ENCODE measurements at places on chromosomes 6 and 20.

GRCh38 chr6:125871365-125871764 is 80.6 kb downstream of the NCOA7 start:
- no peak for DNase-seq

GRCh38 chr6:108763931-108764579 is 84.2 kb upstream of the ARMC2 start:
- no peak for DNase-seq

DNA sequence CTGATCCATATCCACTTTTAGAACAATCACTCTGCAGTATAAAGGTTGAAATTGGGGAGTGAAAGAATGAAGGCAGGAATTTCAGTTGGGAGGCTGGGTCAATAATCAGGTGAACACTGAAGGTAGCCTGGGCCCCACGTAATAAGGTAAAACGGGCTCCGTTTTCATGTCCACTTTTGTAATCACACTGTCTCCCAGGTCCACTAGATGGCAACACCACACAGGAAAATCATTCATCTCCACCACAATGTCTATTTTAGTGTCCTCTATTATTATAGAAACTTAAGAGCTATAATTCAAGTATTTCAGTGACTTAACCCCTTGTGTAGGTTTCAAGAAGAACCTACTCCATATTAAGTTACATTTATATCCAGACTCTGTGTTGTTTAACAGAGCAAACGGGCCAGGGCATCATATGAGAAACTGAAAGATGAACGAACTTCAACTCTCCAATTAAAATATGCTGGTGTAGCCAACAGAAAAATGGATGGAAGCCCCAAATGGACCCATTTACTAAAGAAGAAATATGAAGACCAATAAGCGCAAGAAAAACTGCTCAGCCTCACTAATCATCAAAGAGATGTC is 45.9 kb upstream of the MC3R start:
- DNase-seq: no peak

DNA sequence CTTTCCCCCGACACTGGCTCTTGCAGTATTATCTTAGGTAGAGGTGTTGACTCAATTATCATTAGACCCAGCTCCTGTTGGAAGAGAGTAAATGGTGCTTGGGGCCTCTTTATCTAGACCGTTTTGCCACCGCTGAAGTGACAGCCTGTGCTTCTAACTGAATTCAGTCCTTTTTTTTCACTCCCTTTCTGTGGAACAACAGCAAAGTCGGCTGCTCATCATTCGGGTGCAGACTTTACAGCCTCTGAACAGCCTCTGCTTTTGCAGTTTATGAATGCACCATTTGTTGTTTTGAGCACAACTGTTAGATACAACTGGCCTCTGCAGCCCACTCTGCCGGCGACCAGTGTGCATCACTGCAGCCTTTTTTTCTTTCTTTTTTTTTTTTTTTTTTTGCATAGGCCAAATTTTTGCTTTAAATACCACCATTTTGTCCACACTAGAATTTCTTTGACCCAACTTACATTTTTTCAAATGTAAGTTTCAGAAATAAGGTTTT is 35.8 kb downstream of the RREB1 start:
- no peak for DNase-seq

DNA sequence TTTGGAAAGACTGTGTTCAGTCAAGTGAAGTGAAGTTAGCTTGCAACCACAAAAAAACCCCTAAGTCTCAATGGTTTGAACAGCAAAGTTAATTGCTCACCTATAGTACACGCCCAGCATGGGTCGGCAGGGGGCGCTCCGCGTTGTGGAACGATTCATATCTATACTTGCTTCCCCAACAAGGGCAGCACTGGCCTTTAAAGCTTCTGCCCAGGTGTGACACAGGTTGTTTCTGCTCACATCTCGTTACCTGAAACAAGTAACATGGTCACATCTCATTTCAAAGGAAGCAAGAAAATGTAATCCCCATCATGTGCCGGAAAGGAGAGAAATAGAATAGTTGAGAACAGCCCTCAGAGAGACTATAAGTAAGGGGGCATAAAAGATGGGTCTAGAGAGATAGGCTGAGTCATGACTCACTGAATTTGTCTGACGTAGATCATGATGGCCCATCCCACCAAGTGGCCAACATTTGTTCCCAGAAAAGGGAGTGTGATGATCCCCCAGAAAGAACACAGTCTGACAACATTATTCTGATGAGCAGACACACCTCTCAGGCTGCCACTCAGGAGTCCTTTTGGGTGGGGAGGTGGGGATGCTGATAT is 29.0 kb downstream of the HNF4A start:
- DNase-seq: peak; percentile 79

DNA sequence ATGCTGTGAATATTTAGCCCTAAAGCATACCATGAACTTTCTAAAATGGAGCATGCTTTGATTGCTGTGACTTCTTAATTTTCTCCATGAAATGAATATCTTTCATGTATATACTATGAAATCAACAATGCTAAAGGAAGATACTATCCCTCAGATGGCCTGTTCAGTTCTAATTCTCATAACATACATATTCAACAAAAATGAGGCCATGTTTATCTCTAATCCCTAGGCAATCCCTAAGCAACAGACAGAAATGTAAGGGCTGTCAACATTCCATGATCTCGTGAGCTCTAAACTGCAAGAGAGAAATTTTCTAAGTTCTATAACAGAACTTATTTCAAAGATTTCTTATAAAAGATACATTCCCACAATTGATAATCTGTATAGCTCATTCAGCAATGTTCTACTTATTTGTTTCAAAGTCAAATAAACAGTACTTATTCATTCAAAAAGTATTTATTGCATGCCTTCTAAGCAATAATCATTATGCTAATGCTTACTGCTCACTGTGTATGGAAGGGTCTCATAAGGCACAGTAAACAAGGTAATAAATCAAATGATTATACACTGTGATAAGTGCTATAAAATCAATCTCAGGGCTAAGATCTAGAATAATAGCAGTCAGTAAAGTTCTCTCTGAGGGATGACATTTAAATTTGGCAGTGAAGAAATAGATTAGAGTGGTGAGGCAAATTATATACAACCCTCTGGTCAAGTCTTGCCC is 492.9 kb downstream of the PHF3 start:
- DNase-seq: no peak

- DNase-seq: no peak
These were observed 22.8 kb upstream of the KHDC1 start for GRCh38 chr6:73285674-73286283.

- no peak for DNase-seq
These were observed 237.8 kb downstream of the SYNE1 start for GRCh38 chr6:152399399-152399798.

DNA sequence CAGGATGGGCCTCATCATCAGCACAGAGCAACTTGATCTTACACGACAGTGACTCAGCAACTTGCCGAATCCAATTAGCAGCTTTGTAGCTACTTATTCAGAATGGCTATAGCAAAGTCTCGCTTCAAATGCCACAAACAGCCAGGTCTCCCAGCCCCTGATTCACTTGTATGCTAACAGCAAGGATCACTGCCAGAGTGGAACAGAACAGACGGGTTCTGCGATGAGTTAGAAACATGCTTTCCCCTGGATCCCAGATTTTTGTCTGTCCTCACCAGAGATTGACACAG is 254.4 kb downstream of the NRN1 start:
- DNase-seq: no peak

- no peak for DNase-seq
These were observed 26.0 kb downstream of the MDN1 start for GRCh38 chr6:89793586-89793985.

GRCh38 chr20:48455651-48456365 is 372.0 kb downstream of the PREX1 start:
- no peak for DNase-seq

GRCh38 chr6:91273729-91274128 is 686.9 kb upstream of the MAP3K7 start:
- no peak for DNase-seq

DNA sequence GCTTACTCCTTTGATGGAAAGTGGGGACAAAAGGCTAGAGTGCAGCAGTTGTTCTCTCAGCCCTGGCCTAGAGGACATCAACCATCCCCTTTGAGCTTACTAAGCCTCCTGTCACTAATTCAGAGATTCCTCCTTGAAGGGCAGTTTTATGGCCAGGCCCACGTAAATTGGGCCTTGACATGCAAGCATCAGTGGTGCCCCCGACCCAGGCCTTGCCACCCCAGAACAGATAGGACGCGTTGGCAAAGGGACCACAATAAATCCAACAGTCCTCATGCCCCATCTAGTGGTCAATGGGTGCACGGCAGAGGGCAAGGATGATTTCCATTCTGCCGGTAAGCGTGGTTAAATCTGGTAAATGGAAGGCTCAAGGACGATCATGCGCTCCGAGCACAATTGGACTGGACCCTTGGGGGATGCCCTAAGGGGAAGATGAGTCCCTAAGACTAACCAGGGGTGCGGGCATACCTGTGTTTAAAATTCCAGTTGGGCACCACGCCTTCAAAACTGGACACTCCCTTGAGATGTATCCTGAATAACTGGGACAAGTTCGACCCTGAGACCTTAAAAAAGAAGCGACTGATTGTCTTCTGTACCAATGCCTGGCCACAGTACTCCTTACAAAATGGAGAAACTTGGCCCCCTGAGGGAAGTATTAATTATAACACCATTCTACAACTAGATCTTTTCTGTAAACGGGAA is 32.6 kb downstream of the CEP85L start:
- peak; percentile 57 for DNase-seq

DNA sequence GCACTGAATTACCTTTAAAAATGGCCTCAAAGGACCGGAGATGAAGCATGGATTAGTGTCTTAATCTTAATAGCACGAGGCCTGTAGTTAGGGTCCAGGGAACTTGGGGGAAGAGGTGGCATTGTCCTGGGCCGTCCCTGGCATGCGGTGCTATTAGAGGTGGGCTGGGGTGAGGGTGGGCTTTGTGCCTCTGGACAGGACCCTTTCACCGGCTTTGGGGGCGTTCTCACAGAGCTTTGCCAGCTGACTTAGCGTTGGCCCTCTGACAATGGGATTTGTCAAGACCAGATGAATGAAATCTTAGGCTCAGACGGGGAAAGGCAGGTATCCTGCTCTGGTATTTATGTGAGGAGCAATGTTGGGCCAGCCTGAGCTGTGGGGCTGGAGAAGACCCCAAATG is 59.6 kb downstream of the ERMARD start:
- DNase-seq: no peak

GRCh38 chr6:84892671-84893070 is 128.3 kb upstream of the TBX18 start:
- DNase-seq: no peak

DNA sequence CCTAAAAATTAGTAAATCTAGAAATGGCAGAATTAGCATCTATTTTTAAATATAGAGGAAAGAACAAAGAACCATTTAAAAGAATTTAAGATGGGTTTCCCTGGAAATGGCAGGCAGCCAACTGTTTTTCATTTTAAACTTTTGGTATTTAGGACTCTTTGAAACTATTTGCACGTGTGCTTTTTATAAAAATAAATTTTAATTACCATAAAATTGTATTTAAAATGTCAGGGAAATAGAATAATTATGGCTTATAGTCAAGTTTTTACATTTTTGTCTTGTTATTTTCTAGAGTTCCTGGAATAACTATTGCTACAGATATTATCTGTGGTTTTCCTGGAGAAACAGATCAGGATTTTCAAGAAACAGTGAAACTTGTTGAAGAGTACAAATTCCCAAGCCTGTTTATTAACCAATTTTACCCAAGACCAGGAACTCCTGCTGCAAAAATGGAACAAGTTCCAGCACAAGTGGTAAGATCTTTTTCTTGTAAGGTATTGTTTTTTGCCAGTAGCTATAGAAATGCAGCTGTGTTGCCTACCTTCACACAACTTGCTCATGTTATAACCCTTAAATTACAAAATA is 528.7 kb upstream of the SOX4 start:
- DNase-seq: no peak

DNA sequence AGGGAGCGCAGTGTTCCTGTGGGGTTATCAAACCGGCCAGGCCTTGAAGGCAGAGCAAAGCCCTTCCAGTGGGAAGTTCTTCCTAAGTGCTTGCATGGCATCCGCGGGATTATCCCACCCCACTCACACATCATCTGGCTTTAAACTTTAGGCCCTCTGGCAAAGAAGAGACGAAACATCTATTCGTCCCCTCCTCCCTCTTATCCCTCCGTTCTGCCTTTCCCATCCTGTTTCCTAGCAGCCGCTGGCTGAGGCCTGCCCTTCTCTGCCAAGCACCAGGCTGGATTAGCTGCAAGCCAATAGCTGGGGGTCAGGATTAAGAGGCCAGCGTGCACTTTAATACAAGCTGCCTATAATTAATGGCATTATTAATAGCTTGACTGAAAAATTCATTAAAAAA is 621.0 kb downstream of the PKHD1 start:
- DNase-seq: no peak

- no peak for DNase-seq
These were observed 34.9 kb upstream of the DST start for GRCh38 chr6:56677559-56677958.

- DNase-seq: no peak
These were observed 23.6 kb downstream of the XRN2 start for GRCh38 chr20:21326700-21327099.

DNA sequence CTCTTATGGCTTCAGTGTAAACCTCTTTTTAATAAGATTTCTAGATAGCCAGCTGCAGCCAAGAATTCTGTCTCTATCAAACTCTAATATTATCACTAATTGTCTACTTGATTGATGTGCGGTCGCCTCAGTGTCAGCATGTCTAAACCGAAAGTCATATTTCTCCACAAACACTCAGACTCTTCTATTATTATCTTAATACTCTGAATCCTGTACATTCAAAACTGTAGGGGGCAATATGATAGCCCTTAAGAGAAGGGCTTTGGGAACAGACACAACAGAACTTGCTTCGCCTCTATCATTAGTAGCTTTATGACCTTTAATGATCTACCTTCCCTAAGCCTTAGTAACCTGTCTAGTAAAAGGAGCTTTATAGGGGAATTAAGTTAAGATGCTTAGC is 379.7 kb upstream of the PTCHD4 start:
- no peak for DNase-seq

- DNase-seq: no peak
These were observed 4.5 kb downstream of the TEAD3 start for GRCh38 chr6:35492258-35492973.

GRCh38 chr6:11604836-11605506 is 67.4 kb downstream of the TMEM170B start:
- DNase-seq: no peak

- DNase-seq: peak; percentile 62
These were observed 1.2 kb upstream of the C6orf62 start for GRCh38 chr6:24720131-24720603.

DNA sequence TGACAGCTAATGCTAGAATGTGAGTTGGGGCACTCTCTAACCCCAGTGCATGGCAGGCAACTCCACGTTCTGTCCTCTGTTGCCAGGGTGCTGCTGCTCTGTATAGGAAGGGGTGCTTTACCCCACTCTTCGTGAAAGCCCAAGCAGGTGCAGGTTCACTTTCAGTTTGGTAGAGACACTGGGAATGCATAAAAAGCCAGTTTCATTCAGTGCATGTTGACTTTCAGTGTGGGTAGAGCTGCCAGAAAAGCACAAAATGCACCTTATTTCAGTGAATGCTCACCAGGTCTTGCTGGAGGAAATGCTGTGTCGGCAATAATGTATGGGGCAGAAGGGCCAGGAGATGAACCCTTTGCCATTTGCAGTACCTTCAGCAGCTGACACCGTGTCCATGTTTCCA is 62.1 kb upstream of the ADGRB3 start:
- DNase-seq: no peak
